ENCODE measurements at places on chromosomes 1 and 21.

DNA sequence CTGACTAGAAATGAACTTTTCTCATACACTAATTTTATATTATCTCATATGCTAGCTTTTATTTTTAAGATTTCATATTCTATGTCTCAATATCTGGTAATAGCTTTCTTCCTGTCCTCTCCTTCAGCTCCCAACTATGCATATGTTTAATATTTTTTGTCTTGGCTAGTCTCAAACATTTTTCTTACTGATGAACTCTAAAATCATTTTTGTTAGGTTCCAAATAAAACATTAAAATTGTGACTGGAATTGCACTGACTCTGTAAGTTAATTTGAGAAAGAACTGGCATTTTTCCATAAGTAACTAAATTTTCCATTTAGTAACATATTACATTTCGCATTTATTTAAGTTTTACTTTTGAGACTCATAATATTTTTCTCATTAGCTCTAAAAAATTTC is 368.5 kb upstream of the DPYD start:
- no peak for DNase-seq

- DNase-seq: no peak
These were observed 6.9 kb downstream of the CATSPER4 start for GRCh38 chr1:26197301-26197700.

- no peak for DNase-seq
These were observed 4.5 kb upstream of the ZMYM4 start for GRCh38 chr1:35264035-35264434.

GRCh38 chr1:185666582-185666981 is 67.6 kb upstream of the HMCN1 start:
- DNase-seq: no peak

DNA sequence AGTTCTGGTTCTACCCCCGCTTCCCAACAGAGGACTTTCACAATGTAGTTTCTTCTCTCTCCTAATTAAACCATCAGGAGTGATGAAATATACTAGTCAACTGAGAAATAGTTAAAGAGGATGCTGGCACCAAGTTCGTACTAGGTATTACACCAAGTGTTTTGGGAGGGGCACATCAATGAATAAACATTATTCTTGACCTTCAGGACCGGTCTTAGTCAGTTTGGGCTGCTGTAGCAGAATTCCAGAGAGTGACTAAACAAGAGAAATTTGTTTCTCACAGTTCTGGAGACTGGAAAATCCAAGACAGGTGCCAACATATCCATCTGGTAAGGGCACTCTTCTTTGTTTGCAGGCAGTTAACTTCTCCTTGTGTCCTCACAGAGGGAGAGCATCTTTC is 103.8 kb downstream of the SPATA17 start:
- no peak for DNase-seq

DNA sequence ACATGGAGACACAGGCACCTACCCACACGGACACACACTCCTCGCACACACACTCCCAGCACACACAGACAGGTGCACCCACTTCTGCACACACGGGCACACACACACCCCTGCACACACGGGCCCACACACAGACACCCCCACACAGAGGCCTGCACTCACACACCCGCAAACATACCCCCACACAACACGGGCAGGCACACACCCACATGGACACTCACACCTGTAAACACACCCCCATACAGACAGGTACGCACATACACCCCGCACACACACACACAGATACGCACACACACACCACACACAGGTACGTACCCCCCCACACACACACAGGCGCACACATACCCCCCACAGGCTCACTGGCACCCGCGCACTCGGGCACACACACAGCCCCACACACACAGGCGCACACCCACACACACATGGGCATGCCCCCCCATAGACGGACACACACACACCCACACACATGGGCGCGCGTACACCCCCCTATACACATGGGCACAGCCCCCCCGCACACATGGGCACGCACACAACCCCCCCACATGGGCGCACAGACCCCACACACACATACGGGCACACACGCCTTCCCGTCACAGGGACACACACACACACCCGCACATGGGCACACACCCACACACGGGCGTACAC is 6.1 kb downstream of the ATAD3A start:
- no peak for DNase-seq

- DNase-seq: no peak
These were observed 99.3 kb upstream of the ESRRG start for GRCh38 chr1:216822480-216822879.

Data from activated naive CD8-positive, alpha-beta T cell treated with anti-CD3 and anti-CD28 coated beads, Interleukin-2, amount 50 U/mL, for 24 hours (primary cell).